Activated T-helper 1 cell treated with Interleukin-2 at 50 U/mL for 16 hours (primary cell): ENCODE measurements at places on chromosomes 11 and 22.

GRCh38 chr22:17430412-17430811, 61.2 kb downstream of the CECR2 start:
- DNase-seq, result no peak

GRCh38 chr22:29693161-29693560, 26.6 kb upstream of the CABP7 start:
- DNase-seq, result no peak

DNA sequence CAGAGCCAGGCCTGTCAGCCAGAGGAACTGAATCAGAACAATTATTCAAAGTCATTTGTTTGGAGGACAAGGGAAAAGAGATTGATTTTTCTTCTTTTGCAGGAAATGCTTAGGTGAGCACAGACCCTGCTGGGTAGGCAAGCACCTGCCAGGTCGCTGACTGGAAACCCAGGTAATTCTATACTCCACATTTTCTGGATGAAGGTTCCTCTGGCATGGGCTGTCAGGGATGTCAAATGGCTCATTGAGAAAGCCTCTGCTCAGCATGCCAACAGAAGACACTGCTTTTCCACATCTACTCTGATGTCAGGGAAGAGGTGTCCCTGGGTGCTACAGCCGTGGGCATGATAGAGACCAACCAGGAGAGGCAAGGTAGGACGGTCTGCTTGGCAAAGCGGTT, 166.7 kb upstream of the SYN3 start:
- DNase-seq, result no peak

DNA sequence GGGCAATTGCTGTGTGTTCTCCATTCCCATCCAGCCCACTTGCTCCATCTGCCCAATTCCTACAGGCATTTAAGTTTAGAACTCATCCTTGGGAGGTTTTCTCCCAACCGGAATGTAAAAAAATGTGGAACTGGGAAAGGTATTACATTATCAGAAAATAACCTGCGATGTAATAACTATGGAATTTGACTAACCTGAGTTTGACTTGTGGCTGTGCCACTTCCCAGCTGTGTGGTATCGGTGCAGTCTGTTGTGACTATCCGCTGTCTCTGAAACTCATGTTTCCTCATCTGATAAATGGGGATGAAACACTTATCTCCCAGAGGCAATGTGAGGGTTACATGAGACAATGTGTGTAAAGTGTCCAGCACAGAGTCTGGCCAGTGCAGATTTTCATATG, 77.6 kb downstream of the TENM4 start:
- no peak for DNase-seq

DNA sequence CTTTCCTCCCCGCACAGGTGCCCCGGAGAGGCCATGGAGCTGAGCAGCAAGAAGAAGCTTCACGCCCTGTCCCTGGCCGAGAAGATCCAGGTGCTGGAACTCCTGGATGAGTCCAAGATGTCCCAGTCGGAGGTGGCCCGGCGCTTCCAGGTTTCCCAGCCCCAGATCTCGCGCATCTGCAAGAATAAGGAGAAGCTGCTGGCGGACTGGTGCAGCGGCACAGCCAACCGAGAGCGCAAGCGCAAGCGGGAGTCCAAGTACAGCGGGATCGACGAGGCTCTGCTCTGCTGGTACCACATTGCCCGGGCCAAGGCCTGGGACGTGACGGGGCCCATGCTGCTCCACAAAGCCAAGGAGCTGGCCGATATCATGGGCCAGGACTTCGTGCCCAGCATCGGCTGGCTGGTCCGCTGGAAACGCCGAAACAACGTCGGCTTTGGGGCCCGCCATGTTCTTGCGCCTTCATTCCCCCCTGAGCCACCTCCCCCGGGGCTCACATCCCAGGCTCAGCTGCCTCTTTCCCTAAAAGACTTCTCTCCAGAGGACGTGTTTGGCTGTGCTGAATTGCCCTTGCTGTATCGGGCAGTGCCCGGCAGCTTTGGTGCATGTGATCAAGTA, 1.3 kb downstream of the TIGD3 start:
- DNase-seq, result no peak

DNA sequence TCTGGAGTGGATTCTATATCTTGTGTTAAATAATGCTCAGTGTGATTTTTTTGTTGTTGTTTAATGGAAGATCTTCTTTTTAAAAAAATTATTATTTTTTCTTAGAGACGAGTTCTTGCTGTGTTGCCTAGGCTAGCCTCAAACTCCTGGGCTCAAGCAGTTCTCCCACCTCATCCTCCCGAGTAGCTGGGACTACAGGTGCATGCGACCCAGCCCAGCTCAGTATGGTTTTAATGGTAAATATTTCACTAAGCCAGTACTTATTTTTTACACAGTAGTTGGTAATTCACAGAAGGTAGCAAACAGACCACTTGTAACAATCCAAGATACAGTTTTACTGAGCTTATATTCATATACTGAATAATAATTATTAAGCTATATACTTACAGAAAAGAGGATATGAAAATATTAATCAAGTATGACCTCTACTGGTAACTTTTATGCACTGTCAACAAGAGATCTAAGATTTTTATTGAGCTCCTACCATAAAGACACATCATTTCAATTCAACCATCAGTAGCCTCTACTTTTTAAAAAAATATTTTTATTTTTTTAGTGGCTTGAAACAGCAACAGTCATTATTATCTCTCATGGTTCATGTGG, 6.1 kb upstream of the CD59 start:
- no peak for DNase-seq

- DNase-seq, result no peak
These were observed 12.7 kb upstream of the CD44 start for GRCh38 chr11:35126000-35126878.

GRCh38 chr11:109062871-109063270, 359.1 kb upstream of the C11orf87 start:
- DNase-seq, result no peak

DNA sequence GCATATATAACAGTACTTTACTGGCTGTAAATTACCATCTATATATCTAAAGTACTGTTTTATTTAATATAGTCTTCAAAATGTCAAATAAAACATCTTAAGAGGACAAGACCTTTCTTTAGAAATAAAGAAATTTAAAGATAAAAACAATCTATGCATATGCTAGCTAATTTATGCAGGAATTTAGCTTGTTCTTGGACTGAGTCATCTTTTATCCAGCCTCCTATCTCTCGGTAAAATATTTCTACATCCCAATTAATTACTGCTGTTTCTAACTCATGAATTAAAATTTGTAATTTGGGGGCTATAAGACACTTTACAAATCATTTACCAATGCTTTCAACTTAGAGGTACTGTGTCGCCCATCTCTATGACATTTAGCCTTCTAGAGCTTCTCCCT, 72.8 kb upstream of the DDI1 start:
- DNase-seq, result no peak

DNA sequence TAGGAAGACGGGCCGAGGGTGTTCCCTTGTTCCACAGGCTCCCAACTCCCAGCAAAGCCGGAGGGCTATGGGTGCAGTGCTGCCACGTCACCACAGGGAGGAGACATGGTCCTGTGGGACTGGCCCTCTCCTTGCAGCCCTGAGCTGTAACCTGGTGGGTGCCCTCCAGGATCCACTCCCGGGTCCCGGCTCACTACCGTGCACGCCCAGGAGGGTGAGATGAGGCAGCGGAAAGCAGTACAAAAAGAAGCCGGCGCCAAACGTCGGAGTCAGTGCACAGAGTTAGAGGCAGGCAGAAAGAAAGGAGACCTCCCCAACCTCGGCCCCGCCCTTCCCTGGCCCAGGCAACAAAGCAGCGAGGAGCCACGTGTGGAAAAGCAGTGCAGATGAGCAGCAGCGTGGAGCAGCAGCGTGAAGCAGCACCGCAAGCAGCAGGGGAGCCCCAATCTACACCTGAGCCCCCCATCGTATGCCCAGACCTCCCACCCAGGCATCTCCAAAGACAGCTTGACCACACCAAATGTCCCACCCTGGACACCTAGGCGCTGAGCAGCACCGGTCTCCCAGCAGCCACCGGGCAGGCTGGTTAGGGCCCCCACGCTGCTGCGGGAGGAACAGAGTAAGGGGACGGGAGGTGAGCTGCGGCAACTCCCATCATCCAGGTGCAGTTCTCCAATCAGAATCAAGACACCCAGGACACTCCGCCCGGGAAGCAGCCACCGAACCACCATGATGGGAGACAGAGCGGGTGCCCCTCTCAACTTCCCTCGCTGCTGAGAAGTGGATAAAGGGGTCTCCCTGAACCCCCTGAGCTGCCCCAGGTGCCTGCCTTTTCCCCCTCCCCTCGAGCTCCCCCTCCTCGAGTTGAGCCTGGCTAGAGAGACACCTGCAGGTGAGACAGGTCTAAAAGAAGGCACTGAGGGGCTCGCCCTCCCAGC, 28.8 kb downstream of the IGSF9B start:
- peak; percentile 50 for DNase-seq

DNA sequence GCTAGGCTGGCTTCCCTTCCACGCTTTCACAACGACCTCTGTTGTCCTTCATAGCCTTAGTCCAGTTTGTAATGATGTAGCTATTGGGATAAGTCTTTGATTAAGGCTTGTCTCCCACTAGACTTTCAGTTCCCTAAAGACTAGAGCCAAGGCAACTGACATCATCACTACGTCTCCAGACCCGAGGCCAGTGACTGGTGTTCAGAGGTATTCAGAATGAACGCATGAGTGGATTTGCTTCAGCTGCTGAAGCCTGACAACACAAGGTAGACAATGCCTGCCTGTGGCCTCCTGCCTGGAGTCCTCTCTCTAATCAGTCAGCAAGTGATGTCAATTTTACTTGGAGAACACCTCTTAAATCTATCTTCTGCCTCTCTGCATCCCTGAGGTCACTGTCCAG, 13.6 kb downstream of the EFCAB6 start:
- DNase-seq, result no peak

DNA sequence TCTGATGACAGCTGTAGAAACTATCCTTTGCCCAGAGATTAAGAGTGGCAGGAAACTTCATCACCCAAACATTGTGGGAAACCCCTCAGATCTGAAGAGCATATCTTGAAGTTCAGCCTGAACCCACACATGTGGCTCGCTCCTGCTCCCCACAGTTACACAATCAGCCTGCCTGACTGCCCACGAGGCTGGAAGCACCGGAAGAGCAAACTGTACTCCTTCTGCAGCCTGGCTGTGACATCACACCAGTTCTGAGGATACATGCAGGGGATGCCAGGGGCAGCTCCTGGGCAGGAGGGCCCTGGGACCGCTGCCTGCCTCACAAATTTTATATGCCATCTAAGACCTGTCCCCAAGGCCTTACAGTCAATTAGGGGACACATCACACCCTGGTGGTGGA, 444.4 kb downstream of the BUD13 start:
- DNase-seq, result no peak

DNA sequence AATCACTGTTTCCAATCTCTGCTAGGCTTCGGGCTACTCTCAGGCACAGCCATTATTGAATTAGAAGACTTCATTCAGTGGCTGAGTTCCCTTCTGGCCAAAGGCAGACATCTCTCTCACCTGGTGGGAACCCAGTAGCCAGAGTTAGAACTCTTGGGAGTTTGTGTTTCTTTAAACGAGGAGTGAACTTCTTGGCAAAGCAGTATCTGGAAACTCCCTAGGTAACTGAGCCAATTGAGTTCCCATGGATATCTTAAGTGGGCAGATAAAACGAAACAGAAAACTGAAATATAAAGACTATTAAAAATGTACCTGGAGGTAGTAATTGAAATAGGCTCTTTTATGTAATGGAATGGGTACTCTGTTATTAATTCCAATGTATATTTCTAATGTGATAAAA, 125.6 kb downstream of the NELL1 start:
- DNase-seq, result no peak

GRCh38 chr11:64337538-64338249, 2.3 kb upstream of the CCDC88B start:
- no peak for DNase-seq

DNA sequence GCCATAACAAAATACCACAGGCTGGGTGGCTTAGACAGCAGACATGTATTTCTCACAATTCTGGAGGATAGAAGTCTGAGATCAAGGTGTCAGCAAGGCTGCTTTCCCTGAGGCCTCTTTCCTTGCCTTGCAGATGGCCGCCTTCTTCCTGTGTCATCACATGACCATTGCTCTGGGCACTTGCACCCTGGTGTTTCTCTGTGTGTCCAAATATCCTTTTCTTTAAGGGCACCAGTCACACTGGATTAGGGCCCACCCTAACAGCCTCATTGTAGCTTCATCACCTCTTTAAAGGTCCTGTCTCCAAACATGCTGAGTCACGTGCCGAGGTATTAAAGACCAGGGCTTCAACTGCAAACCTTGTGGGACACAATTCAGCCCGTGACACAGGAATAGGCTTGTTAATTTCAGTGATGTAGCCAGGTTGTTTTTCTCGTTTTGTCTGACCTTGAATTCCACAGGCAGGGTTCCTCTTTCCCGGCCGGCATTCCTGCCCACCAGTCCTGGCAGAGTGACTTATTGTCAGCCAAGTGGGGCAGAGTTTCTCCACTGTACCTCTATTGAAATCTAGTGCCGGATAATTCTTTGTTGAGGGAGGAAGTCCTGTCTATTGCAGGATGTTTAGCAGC, 100.1 kb downstream of the KCNQ1OT1 start:
- no peak for DNase-seq
